ENCODE measurements at places on chromosomes 6 and 20.

GRCh38 chr20:33900521-33901131 lies 89.5 kb downstream of the CHMP4B start:
- DNase-seq = no peak

DNA sequence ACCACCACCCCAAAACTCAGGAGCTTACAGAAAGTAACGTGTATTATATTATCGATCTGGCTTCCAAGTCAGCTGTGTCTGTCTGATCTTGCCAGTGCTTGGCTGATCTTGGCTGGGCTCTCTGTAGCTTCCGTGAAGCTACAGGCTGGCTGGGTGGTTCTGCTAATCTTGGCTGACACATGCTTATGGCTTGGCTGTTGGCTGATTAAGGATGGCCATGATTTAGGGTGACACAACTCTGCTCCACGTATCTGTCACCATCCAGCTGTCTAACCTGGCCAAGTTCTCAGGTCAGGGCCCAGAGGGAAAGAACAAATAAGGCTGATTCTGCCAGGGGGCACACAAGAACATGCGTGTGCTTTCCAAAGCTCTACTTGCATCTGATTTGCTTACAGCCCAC lies 64.7 kb upstream of the PRL start:
- DNase-seq = no peak

DNA sequence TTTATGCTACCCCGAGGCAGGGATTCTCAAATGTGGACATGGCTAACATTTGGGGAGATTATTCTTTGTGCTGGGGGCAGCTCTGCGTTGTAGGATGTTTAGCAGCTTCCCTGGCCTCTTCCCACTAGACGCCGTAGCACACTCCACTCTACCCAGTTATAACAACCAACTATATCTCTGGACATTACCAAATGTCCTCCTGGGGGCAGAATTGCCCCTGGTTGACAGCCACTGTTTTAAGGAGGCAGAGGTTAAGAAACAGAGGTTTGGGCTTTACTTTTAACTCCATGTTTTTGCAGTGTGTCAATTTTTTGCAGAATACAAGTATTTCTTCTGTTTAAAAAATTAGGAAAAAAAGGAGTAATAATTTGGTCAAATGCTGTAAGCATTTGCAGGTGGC lies 56.2 kb upstream of the BMP6 start:
- no peak for DNase-seq

DNA sequence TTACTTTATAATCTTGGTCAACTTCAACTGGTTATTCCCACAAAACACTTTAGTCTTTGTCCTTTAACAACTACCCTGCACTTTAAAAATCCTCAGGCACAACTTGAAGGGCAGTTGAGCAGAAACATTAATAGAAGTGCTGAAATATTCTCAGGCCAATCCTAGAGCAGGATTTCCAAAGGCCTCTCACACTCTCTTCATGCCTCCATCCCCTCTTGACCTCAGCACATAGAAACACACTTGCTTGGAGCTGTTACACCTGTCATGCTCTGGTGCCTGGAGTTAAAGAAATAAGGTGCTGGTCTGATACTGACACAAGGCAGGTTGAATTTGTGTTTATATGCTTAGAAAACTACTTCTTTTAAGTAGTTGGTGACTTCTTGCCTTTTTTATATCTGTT lies 618.8 kb upstream of the POU3F2 start:
- DNase-seq = no peak

DNA sequence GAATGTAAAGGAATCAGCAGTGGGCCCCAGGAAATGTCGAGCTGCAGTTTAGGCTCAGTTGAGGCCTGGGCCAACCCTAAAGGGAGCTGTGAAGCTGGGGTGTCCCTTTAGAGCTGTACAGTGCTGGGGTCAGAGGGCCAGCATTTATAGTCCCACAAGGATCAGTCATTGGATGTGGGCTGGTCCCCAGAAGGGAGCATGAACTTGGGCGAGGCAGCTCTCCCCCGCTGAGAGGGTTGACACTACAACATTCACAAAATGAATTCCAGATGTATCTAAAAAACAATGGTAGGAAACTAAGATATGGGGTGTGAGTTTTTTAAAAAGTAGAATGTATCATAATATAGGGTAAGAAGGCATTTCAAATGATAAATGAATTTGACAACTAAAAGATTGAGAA lies 29.7 kb upstream of the TMX4 start:
- DNase-seq = no peak

- DNase-seq = no peak
Measured at GRCh38 chr6:30821862-30822784, 62.2 kb upstream of the DDR1 start.

- DNase-seq = no peak
Measured at GRCh38 chr6:101931766-101932165, 538.3 kb downstream of the GRIK2 start.

- DNase-seq = no peak
Measured at GRCh38 chr20:55961376-55962330, 43.7 kb downstream of the CBLN4 start.

GRCh38 chr6:157988700-157989063 lies 7.0 kb downstream of the SYNJ2 start:
- DNase-seq = no peak

- no peak for DNase-seq
Measured at GRCh38 chr20:57179265-57179664, 87.2 kb downstream of the BMP7 start.

DNA sequence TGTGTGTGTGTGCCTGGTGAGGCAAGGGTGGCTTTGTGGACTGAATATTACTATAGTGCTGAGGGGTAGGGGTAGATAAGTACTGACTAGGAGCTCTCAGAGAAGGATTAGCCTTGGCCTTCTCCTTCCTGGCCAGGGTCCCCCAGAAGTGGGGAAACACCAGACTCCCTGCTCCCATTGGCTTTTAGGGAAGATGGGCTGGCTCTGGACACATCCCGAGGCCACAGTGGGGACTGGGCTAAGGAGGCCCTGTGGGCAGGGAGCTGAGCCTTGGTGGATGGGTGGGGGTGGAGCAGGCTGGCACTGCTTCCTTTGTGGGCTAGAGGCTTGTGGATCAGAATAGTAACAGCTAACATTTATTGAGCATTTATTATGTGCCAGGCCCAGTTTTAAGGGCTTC lies 3.1 kb downstream of the EPB41L1 start:
- no peak for DNase-seq

- DNase-seq = no peak
Measured at GRCh38 chr6:7324520-7324919, 11.5 kb upstream of the SSR1 start.

DNA sequence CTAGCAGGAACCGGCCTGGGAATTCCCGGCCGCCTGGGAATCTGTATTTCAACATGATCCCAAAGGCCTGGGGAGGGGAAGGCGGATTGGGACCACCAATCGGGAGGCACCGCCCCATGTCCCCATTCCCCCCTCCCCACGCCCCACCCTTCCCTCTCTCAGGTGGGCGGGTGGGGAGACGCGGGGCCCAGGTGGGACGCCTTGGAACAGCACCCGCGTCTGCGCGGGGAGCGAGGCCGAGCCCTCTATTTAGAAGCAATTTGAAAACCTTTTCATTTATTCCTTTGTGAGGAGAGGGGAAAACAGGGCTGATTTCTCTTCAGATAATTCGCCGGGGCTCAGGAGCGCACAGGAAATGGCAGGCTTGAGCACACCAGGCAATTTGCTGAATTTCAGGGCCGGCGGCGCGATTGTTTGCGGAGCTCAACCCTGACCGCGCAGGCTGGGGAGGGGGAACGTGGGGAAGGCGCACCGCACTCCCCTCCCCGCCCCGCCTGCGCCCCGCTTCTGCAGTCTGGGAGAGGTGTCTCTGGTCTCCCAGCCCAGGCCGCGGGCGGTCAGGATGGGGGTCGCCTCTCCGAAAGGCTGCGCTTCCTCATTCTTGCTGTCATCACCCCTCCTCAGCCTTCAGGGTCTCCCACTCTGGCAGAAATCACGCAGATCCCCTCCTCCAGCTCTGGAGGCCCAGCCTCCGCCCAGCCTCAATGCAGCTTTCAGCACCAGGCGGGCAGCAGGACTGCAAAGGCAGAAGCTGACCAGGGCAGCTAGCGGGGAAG lies 170.0 kb downstream of the GRM4 start:
- no peak for DNase-seq

- no peak for DNase-seq
Measured at GRCh38 chr6:156639009-156639721, 138.0 kb upstream of the ARID1B start.

DNA sequence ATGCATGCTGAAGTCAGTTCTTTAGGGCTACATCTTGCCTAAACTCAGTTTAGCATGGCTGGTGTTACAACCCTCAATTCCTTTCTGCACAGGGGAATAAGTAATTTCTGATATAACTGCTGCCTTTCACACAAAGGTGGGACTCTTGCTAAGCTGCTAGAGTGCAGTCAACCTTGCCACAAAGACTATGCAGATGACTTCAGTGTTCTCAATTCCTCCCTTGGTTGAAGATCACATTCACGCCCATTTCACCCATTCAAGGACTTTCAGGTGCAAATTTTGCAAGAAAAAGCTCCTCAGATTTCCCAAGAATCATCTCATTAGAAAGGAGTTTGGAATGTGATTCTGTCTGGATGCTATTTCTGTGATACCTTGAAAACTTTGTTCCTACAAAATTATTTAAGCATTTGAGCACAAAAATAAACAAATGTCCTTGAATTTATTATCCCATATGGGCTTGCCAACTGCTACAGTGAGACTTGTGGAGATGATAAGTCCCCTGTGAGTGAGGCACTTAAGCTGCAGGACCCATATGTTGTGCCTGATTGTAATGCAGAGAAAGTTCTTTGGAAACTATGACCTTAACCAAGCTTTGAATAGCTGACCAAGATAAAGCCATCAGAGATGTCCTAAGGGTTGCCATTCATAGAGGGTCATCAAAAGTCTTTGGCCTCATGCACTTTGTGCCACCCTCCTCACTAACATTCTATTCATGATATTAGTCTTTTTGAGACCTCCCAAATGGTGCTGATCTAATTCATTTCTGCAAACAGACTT lies 111.8 kb downstream of the PLCB4 start:
- DNase-seq = no peak

DNA sequence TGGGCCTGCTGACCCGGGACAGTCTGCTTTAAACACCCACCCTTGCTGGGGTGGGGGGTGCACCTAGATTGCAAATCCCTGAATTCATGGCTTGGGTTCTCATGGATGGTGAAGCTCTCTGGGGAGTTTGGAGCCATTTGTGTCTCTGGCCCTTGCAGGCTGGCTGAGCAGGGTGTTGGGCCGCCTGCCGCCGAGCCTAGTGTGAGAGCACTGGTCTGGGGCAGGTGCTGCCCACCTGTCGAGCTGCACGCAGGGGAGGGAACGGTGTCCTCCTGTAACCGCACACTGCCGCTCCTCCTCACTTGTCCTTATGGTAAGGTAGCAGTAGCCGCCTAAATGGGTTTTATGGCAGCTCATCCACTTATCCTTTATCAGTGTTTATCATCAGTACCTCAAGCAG lies 143.9 kb downstream of the DTNBP1 start:
- DNase-seq = no peak

DNA sequence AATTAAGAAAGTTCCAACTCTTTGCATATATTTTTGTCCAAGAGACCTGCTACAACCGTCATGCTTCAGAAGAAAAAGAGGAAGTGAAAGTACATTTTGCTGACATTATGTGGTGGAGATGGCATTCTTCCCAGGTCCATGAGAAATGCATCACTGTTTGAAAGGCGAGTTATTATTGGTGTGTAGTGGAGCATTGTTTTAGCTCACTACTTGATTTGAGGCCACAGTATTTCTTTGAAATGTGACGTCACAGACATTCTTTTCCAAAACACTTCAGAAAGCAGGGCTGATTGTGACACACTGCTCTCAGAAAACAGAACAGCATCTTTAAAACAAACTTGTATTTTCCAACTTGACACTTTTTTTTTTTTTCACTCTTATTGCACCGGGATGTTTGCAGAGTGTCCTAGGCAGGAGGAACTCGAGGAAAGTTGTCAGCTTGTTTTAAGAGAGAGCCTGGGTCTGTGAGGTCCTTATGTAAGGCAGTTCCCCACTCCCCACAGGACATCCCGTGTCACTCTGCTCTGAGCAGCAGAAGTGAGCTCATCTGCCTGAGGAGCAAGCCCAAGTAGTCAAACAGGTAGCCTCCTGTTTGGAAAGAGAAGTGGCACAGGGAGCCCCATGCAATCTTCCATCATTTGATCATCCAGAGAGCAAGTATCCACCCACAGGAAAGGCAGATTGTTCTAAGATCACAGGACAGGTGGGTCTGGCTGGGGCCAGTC lies 1.1 kb downstream of the SPTLC3 start:
- DNase-seq = no peak

DNA sequence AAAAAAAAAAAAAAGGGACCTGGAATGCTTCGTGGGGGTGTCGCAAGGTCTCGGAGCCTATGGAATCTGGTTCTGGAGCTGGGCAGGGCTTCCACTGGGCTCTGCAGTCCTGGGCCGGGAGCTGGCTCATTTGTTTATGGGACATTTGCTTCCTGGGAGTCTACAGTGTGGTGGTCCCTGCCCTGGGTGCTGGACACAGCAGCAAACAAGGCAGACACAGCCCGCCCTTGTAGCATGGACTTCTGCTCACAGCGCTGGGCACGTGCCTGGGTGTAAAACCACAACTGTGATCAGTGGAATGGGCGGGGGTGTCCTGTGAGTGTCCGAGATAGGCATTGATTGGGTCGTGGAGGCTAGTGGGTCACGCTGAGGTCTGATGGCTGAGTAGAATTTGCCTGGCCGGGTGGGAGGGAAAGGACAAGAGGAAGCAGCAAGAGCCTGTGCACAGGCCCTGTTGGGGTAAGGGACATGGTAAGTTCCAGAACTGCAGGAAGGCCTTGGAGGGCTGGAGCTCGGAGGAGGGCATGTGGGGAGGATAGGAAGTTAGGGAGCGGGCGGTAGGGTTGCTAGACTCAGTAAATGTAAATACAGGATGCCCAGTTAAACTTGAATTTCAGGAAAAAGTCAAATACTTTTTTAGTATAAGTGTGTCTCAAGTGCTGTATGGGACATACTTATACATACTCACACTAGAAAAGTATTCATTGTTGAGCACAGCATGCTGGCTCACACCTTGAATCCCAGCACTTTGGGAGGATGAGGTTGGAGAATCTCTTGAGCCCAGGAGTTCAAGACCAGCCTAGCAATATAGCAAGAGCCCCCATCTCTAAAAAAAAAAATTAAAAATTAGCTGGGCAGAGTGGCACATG lies 61.3 kb upstream of the PMEPA1 start:
- no peak for DNase-seq

DNA sequence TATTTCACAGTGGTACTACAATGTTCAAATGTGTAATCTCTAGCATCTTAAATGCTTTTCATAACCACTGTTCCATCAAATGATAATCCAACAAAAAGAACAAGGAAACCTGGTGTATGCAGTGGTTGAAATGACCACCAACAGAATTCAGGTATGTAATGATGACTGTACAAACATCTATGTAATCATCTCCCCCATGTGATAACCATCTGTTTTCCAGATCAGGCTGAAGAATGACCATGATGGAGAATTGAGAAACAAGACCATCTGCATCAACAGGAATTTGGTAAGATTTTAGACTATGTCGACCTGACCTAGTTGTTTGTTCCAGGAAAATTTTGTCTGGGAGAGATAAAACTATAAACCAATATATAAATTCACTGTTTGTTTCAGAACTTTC lies 81.3 kb upstream of the ASCC3 start:
- no peak for DNase-seq

GRCh38 chr6:14038467-14039437 lies 78.8 kb upstream of the CD83 start:
- DNase-seq = no peak

Data from stimulated activated CD8-positive, alpha-beta memory T cell treated with anti-CD3 and anti-CD28 coated beads, Interleukin-4, amount 100 ng/mL, for 1 hour (primary cell).